ENCODE measurements at places on chromosomes 5 and 9.

- DNase-seq: no peak
These were observed 33.5 kb upstream of the HSPB3 start for GRCh38 chr5:54421976-54422375.

- DNase-seq: no peak
These were observed 112.8 kb upstream of the SARDH start for GRCh38 chr9:133850937-133851336.

- peak; percentile 51 for DNase-seq
These were observed 24.5 kb upstream of the MVB12B start for GRCh38 chr9:126301985-126302603.

GRCh38 chr5:132657676-132658380 lies at the start of gene IL13:
Gene IL13 (plus strand): TSS chr5:132658173. CDS start chr5:132658187, 14 bp downstream.
- DNase-seq: no peak

- no peak for DNase-seq
These were observed 208.1 kb upstream of the ACTBL2 start for GRCh38 chr5:57690724-57691123.

- DNase-seq: peak; percentile 73
These were observed at the start of gene GLDC for GRCh38 chr9:6645355-6646292. Gene GLDC (minus strand): TSS chr9:6645729. CDS start chr9:6645499, 230 bp downstream.

GRCh38 chr5:65394087-65394486 lies 87.6 kb downstream of the ADAMTS6 start:
- no peak for DNase-seq

DNA sequence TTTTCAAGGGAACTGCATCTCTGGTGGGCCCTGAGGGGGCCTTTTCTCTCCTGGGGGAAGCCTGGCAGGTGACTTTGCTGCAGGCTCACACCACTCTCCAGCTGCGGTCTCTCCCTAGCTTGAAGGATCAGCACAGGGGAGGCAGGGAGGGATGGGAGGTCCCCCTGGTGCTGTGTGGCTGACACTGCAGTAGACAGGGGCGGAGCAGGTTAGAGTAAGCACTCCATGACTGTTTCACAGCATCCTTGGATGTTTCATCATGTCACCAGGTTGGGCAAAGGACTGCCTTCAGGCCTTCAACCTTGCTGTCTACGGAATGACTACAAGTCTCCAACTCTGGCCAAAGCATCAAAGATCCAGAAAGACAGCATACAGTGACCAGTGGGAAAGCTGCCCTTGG lies 470.7 kb downstream of the CDK5RAP2 start:
- peak; percentile 3 for DNase-seq

DNA sequence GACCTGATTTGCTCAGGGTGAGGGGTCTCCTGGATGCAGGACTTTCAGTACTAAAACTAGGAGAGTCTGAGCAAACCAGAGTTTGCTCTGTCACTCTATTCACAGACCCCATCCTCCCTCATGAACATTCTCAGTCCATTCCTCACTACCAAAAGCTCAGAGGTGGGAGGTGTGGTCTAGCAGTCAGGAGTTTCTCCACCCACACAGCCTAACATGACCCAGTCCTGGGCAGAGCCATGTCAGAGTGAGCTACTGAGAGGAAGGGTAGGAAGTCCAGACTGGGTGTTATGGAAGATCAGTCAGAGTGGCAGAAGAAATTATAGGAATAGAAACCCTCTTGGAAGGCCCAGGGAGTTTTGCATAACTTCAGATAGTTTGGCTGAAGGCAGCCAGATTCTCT lies 113.3 kb upstream of the GRAMD2B start:
- DNase-seq: no peak

GRCh38 chr5:157657516-157657915 lies 5.3 kb upstream of the SOX30 start:
- DNase-seq: no peak

DNA sequence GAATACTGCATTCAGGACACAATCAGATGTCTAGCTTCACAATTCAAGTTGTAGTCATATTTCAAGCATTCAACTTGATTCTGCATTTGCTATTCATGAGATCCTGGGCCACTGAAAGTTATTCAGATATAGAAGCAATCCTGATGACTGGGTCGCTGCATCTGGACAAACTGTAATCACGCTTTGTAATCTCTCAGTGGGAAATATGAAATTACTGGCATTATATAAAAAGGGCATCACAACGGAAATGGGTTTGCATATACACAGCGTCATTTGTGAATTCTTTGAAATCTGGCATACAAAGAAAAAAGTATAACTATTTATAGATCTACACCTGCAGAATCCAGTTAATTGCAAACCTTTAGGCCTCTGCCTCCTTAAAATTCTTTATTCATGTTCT lies 102.2 kb downstream of the PARP8 start:
- no peak for DNase-seq

- DNase-seq: no peak
These were observed 2.8 kb upstream of the MCC start for GRCh38 chr5:113491022-113491421.

DNA sequence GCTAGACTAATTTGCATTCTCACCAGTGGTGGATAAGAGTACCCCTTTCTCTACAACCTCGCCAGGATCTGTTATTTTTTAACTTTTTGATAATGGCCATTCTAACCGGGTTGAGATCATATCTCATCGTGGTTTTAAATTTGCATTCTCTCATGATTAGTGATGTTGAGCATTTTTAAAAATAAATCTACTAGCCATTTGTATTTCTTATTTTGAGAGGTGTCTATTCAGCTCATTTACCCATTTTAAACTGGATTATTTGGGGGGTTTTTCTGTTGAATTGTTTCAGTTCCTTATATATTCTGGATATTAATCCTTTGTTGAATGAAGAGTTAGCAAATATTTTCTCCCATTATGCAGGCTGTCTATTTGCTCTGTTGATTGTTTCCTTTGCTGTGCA lies 139.6 kb downstream of the ARSB start:
- DNase-seq: no peak

DNA sequence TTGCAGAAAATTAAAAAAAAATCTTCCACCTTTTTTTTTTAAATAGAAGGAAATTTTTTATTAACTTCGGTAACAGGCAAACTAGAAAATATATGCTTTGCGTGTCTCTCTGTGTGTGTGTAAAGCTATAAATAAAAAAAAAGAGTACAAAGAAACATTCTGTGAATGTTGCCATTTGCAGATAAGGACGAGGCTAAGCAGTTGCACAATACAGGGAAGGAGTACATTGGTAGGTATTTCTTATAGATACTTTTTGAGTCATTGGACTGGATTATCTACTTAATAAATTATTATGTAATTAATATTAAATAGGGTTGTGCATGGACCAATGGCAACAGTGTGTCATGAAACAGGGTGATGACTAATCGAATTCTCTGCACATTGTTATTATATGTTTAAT lies 102.4 kb downstream of the CAMK4 start:
- DNase-seq: no peak

DNA sequence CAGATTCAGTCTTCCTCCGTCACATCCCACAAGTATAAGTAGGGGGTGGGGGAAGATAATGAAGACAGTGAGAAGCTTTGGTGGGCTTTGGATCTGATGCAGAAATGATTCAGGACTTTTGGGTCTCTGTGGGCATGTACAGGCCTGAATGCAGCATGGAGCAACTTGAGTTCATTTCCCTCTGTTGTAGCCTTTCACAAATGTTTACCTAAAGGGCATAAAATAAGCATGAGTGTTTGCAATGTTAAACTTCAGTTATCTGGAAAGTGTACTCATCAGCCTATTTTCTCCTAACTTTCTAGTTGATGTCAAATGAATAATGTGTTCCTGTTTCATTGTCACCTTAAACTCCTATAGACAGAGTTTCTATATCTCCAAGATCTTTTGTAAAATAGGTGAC lies 39.3 kb downstream of the GARNL3 start:
- DNase-seq: no peak

- no peak for DNase-seq
These were observed at the start of gene FAXDC2 for GRCh38 chr5:154850255-154851062. Gene FAXDC2 (minus strand): TSS chr5:154850603. CDS start chr5:154838178, 12,425 bp downstream.

DNA sequence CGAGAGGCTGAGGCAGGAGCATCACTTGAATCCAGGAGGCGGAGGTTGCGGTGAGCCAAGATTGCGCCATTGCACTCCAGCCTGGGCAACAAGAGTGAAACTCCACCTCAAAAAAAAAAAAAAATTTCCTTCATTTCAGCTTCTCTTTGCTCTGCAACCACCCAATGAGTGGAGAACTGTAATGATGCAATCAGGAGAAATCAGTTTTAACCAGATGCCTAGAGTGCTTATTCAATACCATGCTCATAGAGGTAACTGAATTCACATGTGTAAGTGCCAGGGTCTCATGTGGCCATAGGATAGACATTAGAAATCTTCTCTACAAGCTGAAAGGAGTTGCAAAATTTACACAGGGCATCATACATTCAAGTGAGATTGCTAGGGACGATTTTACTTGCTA lies 70.6 kb downstream of the HMHB1 start:
- no peak for DNase-seq

- peak; percentile 17 for DNase-seq
These were observed 482 bp downstream of the NFIB start for GRCh38 chr9:14313378-14313940.

DNA sequence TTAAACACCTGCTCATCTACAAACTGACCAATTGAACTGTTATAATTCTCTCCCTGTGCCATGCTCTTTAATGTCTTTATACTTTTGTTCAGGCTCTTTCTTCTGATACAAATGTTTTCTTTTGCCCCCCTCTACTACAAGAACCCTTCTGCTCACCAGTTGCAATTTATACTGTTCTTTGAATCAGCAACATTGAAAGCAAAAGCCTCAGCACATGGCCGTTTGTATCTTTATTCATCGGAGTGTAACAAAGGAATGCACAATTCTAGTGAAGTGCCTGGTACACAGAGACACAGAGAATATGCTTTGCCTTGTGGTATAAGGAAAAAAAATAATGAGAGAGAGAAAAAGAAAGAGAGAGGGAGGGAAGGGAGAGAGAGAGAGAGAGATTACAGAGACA lies 547.1 kb downstream of the CDH12 start:
- no peak for DNase-seq

DNA sequence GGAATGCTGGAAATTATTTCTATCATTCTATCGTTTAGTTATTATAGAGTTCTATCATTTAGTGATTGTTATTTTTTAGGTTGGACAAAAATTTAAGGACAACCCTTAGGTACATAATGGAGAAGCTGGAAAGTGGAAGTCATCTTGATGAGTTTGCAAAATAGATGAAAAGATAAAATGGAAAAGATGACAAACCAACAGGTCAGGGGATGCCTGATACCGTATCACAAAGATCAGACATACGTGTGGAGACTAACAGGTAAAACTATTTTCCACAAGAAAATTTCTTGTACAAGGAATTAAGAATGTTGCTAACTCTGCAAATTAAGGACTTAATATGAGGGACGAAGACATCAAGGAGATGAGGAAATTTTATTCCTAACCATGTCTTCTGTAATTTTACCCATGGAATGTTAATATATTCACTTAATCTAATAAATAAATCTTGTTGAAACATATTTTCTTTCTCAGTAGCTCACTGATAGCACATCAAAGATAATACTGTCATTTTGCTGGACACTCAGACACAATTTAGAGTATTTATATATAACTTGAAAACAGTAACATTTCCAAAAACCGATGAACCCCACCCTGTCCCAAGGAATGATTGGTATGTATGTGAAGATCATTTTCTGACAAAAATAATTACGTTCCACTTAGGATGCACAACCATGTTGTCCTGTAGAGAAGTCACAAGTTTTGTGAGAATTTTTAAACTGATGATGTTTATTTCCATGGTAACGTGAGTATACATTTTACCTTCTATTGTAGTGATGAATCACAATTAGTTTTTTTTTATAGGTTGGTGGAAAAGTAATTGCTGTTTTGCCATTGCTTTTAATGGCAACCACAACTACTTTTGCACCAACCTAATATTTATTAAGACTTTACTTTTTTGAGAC lies 2.6 kb downstream of the LURAP1L start:
- no peak for DNase-seq

- no peak for DNase-seq
These were observed 821.6 kb downstream of the TLE1 start for GRCh38 chr9:80867731-80868130.

DNA sequence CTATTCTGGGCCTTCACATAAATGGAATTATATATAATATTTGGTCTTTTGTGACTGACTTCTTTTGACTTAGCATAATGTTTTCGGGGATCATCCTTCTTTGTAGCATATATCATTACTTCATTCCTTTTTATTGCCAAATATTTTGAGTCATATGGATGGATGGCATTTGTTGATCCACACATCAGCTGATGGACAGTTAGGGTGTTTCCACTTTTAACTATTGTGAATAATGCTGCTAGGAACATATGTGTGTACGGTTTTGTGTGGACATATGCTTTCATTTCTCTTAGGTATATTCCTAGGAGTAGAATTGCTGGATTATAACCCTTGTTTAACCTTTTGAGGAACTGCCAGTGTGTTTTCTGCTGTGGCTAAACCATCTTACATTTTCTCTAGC lies 249.6 kb downstream of the FANCC start:
- DNase-seq: no peak

DNA sequence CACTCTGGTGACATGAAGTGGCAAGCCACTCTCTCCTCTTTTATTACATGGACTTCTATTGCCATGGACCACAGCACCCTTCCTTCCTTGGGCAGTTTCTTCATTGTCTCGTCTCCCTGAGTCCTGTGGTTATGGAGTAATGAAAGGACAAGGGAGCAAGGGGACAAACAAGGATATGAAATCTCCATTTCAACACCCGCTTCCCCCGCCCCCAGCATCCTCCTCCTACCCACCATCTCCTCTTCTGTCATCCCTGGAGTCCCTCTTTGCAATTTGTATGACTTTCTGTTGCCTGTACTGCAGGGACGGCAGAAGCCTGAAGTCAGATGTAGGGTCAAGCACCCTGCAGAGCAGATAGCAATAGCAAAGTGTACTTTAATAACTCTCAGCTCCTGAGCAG lies 300.7 kb upstream of the CLINT1 start:
- no peak for DNase-seq

GRCh38 chr5:120779674-120780073 lies 315.6 kb downstream of the PRR16 start:
- no peak for DNase-seq

DNA sequence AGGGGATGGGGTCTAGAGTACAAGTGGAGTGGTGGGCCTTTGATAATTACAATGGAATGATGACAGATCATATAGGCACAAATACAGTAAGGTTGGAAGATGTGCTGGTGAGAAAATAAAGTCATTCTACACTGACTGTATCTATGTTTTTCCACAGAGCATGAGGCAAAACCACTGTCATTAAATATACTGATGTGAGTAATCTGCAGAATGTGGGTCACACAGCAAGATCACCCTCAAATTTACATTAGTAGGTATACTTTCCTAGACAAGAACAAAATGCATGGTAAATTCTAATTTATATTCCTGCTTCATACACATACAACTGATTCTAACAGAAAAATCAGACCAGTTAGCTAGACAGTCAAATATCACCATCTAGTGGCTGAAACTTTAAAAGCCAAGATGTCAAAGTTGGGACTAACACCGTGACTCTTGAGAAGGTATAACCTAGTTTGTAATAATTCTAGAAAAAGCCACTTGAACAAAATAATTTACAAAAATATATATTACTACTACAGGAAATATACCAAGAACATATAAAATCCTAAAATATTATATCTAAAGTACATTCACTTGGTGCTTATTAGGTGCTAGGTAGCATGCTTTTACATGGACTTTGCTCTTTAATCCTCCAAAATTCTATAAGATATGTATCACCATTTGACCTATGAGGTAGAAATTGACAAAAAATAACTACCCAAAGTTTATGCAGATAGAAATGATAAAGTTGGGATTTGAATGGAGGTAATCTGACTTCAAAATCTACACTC lies 19.5 kb downstream of the TTC33 start:
- no peak for DNase-seq
